ENCODE measurements at places on chromosomes 5 and 9.

DNA sequence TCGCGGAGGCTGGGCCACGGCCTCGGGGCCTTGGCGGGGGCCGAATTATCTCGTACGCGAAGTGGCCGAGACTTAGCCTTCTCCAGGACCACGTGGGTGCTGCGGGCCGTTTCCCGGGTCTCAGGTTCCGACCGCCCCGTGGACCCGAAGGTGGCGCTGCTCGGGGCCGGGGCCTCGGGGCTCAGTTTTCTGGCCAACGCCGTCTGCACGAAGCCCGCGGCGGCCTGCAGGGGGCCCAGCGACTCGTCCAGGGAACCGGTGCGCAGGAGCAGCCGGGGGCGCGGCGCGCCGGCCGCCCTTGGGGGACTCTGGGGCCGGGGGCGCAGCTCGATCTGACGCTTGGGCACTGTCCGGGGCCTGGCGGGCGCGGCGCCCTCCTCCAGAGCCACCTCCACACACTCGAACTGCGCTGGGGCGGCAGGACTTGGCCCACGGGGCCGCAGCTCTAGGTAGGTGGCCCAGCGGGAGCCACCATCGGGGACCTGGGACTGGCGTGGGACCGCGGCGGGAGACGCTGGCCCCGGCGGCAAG, 716 bp downstream of the PROB1 start:
- DNase-seq = no peak

DNA sequence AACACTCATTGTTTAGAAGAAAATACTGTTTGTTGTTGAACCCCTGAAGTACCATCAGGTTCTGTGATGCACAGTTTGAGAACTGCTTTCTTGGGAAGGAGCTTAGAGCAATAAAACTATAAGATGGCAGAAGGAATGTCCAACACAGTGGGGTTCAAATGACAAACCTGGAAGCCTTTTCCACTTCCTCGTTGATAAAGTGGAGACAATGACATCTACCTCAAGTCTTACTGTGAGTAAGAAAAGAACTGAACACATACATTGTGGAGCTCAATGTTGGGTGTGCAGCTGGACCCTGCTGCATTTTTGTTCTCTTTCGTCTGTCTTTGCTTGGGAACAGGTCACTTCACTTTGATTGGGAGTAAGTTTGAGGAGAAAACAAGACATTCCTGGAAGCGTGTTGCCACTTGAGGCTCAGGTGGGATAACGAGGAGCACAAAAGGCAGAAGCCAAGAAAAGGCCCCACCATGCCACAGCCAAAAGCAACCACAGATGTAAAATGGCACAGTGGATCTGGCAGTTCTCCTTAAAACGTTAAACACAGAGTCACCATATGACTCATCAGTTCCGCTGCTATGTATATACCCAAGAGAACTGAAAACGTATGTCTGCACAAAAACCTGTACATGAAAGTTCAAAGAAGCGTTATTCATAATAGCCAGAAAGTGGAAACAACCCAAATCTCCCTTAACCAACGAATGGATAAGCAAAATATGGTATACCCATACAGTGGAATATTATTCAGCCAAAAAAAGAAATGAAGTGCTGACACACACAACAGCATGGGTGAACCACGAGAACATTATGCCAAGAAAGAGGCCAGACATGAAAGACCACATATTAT, 42.9 kb upstream of the SUB1 start:
- peak; percentile 79 for DNase-seq

GRCh38 chr9:2016408-2017330, 1.5 kb downstream of the SMARCA2 start:
- DNase-seq = peak; percentile 56

DNA sequence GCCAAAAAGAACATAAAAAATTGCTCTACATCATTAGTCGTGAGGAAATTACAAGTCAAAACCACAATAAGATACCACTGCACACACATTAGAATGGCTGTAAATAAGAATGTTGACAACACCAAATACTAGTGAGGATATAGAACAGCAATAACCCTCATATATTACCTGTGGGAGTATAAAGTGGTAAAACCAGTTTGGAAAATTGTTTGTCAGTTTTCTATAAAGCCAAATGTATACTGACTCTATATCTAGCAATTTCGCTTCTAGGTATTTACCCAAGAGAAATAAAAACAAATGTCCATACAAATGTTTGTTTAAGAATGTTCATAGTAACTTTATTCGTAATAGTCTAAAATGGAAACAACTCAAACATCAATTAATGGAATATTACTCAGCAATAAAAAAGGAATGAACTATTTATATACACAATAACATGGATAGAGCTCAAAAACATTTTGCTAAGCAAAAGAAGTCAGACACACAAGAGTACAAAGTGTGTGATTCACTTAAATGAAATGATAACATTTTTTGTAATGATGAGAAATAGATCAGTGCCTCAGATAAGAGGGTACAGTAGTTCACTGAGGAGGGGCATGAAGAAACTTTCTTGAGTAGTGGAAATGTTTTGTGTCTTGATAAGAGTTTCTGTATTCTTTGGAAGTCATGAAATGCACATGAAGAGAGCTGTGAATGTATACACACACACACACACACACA, 219.6 kb upstream of the ZNF462 start:
- DNase-seq = no peak

DNA sequence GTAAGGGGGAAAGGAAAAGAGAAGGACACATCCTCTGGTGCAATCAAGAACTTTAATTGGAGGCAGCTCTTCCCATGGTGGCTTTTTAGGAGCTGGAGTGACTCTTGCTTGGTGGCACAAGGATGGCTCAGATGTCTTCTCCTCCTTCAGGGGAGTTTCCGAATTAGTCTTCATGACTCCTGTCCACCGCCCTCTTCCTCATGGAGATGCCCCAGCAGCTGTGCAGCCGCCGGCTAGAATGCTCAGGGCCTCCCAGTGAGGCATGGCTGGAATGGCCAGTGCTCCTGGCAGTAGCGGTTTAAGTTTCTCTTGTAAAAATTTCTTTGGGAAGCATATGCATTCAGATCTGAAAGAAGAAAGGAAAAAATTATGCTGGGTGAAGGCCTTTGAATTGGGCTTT, 8.8 kb upstream of the TEX53 start:
- peak; percentile 47 for DNase-seq

DNA sequence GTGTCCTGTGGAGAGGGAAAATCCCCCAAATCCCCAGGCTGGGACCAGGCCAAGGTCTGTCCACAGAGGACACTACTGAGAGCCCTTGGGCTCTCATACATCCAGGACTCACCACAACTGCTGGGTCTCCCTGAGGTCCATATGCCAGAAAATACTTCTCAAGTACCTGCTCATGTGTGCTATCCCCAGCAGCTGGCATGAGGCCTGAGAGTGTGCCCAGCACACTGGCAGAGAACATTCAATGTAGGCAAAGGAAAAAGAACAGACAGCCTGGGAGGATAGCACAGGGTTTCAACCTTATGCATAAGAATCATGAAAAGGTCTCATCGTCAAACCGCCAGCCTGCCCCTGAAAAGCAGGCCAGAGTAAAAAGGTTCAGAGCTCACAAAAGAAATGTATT, 154.1 kb upstream of the TAS2R1 start:
- no peak for DNase-seq
